ENCODE measurements at places on chromosomes 1 and 21.
A peak's percentile ranks its signal among the peaks of the same experiment; 100 is the strongest.

GRCh38 chr1:209107535-209107934, 476.0 kb upstream of the CAMK1G start:
- ATAC-seq, result no peak

DNA sequence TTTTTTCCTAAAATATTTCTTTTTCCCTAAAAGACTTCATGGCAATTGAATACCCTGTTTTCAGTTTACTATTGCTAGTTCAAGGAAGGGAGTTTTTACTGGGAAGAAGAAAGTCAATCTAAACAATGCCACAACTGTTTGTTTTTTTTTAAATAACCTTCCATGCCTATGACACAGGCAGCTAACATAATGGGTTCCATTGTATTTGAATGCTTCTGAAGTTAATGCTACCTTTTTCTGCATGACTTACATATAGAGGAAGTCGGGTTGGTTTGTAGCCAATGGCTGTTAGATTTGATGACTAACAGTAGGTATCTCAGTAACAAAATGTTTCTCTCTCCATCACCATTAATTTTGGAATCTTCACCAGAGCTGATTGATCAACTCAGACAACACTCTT, 134.0 kb downstream of the KIF26B start:
- ATAC-seq, result no peak

DNA sequence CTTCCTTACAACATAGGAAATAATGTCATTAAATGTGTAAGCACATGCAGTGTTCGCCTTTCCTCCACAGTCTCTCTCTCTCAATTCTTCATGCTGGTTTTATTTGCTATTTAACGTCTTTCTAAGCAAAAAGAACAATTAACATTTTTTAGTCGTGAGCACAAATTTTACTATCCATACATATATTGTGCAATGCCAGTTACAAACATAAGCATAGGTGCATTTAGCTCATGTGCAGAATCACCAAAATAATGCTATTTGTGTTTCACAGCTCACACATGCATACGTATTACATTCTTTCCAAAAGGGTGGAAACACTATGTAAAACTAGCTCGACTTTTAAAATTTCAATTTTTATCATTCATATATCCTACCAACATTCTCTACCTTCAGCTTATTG, 52.1 kb downstream of the MROH9 start:
- ATAC-seq, result peak; percentile 25

DNA sequence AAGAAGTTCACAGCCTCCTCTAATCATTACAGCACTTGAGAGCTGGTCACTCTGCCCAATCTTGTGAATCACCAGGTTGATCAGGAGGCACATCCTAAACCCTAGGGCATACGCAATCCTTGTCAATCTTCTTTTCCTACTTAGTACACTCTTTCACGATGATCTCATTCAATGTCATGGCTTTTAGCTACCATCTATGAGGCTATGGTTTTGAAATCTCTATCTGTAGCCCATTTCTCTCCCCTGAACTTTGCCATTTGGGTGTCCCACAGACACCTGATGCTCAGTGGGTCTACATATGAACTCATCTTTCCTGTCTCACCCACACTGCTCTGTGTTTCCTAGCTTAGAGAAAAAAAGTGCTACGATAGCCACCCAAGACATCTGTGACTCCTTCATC, 1.9 kb upstream of the MED18 start:
- no peak for ATAC-seq

GRCh38 chr1:101875891-101876290, 120.8 kb downstream of the OLFM3 start:
- ATAC-seq, result peak; percentile 46

GRCh38 chr1:160552425-160552824, 26.9 kb downstream of the CD84 start:
- no peak for ATAC-seq

DNA sequence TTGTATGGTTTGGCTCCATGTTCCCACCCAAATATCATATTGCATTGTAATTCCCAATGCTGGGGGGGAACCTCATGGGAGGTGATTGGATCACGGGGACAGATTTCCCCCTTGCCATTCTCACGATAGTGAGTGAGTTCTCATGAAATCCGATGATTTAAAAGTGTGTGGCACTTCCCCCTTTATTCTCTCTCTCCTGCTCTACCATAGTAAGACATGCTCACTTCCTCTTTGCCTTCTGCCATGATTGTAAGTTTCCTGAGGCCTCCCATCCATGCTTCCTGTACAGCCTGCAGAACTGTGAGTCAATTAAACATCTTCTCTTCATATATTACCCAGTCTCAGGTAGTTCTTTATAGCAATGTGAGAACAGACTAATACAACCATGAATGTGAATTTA, 211.6 kb upstream of the NR5A2 start:
- ATAC-seq, result no peak

GRCh38 chr1:39592069-39592468, 15.5 kb upstream of the PABPC4 start:
- ATAC-seq, result no peak

- ATAC-seq, result no peak
These were observed 542.5 kb upstream of the PKN2 start for GRCh38 chr1:88141499-88142074.

GRCh38 chr1:206557636-206558473, 50.5 kb downstream of the RASSF5 start:
- ATAC-seq, result no peak

GRCh38 chr1:163912170-163912884, 590.6 kb downstream of the NUF2 start:
- ATAC-seq, result no peak

- no peak for ATAC-seq
These were observed 24.5 kb upstream of the CCN1 start for GRCh38 chr1:85555867-85556573.

DNA sequence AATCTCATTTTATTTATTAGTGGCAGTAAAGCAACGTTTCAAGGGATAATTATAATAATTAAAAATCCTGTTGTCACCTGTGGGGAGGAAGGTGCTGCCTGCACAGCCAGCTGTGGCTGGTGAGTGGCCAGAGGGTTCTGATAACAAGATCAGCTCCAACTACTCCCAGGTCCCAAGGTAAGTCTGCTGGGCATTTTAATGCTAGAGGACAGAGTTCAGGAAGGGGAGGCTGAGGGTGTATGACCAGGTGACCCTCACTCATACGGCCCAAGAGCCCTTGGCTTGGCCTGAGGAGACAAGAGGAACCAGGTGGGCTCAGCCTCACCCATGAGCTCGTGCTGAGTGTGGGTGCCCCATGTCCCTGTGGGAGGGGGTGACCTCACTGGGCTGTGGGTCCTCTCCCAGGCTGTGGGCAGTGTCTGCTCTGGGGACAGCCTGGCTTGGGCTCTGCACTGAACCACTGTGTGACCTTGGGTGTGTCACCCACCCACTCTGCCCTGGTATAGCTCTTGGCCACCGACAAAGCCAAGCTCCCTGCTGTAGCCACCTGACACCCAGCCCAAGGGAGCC, 223.8 kb downstream of the PTPRU start:
- ATAC-seq, result peak; percentile 12

DNA sequence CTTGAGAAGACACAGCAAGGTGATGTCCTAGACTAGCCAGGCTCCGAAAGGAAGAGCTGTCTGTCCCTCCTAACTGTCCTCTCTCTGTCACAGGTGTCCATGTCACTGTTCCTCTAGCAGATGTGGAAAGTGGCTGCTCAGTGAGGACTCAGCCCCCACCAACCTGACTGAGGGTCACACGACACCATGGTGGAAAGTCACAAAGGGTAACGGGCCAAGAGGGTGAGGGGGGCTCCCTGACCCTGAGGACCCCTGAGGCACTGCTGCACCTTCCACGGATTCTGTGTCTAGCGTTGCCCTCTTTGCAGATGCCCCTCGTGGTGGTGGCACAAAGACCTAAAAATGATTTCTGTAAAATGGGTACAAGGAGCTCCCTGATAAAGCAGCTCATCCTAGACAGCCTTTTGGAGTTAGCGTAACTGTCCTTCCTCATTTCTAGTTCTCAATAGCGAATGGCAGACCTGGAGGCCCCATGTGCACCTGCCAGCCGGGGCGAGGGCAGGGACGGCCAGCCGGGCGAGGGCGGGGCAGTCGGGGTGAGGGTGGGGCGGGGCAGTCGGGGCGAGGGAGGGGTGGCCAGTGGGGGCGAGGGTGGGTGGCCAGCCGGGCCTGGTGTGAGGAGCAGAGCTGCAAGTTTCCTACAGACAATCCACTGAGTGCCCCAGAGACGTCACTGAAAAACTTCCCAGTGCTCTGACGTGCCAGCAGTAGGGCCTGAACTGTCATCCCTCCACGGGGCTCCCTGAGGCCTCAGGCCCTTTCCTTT, 23.4 kb downstream of the POFUT2 start:
- ATAC-seq, result no peak

DNA sequence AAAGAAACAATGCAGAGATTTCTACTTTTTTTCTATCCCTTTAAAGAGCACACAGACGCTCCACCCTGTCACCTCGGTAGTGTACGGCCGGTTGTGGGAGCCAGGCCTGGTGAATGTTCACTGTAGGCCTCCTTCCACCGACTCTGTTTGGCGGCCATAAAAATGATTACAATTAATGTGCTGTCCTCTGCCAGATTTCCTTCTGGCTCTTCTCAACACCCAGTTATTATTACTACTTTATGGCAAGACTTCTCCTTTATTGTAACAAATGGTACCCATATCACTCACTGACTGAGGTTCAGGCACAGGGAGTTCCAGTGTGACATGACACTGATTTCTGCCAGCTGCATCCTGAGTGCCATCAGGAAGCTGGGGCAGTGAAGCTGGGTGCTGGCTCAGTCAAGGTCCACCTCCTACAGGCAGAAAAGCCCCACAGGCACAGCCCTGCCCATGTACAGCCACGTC, 37.4 kb downstream of the GPR161 start:
- ATAC-seq, result no peak

DNA sequence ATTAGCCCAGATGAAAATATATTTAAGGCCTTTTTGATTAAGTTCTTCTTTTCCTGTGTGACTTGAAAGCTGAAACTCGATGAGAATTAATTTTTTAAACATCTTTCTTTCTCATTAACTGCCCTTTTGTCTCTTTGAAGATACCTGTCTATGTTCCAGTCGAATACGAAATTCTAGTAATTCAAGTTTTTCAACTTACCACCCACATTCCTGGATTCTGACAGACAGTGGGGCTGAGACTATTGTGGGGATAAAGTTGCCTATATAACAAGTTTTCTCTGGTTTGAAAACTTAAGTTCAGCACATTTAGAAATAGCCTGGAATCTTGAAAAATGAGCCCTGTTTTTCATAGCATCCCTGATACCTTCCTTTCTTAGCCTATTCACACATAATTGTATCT, 114.6 kb downstream of the NTNG1 start:
- ATAC-seq, result no peak

DNA sequence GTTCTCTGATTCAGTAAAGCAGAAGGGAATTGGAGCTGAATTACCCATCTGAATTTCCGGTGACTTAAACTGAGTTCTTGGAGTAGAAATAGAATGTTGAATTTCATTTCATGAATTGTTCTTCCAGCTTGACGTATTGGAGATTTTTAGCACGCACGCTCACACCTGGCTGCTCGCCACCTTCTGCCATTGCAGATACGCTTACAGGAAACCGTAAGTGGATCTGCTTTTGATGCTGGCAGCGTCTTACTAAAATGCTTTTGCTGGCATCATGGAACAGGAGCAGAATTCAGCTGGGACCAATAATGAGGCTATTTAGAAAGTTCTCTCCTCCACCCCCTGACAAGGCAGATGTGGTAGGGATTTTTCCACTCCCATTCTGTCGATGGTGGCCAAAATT, 17.7 kb upstream of the ELAVL4 start:
- no peak for ATAC-seq

DNA sequence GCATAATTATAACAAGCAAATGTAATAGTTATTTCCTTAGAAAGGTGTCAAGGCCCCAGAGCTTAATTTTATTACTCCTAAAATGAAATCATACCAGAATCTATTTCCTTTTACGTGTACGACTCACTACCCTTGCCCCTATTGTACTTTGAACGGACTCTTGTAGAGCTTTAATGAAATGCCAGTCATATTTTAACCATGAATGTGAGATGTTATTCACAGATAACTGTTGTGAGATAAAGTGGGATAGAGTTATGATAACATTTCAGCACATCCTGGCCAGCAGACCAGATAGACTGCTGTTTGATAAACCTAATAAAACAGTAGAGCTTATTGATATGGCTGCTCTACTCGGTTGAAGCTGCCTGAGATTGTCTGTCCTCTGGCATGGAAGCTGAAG, 500.8 kb upstream of the PBX1 start:
- no peak for ATAC-seq

DNA sequence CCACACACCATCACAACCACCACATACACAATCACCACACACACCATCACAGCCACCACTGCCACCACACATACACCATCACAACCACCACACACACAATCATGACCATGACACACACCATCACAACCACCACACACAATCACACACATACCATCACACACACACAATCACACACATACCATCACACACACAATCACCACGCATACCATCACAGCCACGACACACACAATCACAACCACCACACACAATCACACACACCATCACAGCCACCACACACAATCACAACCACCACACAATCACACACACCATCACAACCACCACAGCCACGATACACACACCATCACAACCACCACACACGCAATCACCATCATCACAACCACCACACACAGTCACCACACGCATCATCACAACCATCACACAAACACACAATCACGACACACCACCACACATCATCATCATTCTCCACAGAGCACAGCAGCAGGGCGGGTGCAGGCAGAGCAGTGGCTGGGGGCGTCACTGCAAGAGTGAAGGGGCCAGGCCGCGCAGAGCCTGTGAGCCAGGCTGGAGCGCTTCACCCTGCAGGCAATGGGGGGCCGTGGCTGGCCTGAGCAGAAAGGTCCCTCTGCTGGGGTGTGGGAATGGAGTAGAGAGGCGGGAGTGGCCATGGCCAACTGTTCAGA, 32.6 kb downstream of the CDCP2 start:
- ATAC-seq, result no peak

GRCh38 chr1:175173531-175173930, 19.0 kb downstream of the KIAA0040 start:
- no peak for ATAC-seq

DNA sequence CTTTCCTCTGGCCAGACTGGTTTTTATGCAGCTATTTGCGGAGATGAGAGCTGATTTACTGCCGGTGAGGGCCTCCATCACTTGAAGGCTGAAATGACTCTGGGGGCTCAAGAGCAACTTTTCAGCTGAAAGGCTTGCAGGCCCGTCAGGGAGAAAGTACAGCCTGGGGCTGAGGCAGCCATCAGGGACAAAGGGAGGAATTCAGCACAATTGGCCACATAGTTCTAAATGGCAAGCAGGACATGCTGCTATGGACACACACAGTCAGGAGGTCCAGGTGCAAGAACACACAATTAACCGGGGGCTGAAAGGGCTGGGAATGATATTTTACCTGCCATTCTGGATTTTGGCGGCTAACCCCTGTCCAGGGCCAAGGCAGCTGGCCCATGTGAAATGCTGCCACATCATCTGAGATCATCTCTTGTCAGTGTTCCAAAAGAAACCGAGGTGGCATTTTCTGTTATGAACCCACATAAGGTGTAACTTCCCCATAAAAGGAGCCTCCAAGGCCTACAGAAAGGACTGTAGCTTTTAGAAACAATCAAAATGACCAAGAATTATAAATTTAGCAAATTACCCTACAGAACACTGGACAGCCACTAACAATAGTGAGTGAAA, 58.2 kb downstream of the LMX1A start:
- no peak for ATAC-seq

Measured in motor neuron (in vitro differentiated cells).